ENCODE measurements at places on chromosomes 4 and X. TPM values are rescaled to one million over a fixed set of nuclear protein-coding genes. Genes with fewer than 3 reads are reported as not detected.
A peak's percentile ranks its signal among the peaks of the same experiment; 100 is the strongest.

- no peak for ATAC-seq
Observed at GRCh38 chrX:151780621-151781020, 46.1 kb downstream of the CNGA2 start.

DNA sequence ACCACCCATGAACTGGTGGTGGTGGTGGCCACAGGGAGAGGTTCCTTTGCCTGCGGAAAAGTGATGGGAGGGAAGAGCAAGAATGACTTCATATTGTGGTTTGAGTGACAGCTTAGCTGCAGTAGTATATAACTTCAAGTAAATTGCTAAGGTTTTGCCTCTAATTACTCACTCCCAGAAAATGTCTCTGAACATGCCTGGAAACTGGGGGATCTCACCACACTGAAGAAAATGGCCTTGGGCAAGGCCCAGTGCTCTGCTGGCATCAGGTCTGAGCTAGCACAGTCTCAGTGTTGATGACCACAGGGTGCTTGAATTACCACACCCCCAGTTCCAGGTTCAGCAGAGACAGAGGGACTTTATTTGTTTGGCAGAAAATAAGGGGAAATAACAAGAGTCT lies 2085.4 kb downstream of the ARAP2 start:
- no peak for ATAC-seq

DNA sequence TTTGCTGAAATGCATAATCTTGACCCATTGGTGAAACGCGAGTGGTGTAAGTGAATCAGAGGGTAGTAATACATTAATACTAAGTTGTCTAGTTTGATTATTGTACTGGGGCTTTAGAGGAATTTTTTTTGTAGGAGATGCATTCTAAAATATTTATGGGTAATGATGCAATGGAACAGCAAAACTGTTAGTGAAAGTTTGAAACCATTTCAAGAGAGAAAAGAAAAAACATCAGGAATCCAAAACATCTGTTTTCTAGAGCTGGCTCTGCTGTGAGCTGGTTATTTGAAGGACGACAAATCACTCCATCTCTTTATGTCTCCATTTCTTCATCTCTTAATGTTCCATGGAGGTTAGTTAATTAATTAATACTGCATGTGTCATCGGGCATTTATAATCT lies 351.9 kb upstream of the FAT1 start:
- no peak for ATAC-seq

GRCh38 chr4:57162499-57163019 lies 52.4 kb upstream of the IGFBP7 start:
- ATAC-seq: no peak

DNA sequence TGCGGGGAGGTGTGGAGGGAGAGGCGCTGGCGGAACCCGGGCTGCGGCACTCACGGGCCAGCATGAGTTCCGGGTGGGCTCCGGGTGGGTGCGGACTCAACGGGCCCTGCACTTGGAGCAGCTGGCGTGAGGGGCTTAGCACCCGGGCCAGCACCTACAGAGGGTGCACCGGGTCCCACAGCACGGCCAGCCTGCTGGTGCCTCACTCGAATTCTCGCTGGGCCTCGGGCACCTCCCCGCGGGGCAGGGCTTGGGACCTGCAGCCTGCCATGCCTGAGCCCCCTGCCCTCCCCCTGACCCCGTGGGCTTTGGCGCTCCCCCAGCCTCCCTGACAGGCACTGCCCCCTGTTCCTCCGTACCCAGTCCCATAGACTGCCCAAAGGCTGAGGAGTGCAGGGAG lies 10.8 kb upstream of the CAMK2D start:
- peak; percentile 34 for ATAC-seq

DNA sequence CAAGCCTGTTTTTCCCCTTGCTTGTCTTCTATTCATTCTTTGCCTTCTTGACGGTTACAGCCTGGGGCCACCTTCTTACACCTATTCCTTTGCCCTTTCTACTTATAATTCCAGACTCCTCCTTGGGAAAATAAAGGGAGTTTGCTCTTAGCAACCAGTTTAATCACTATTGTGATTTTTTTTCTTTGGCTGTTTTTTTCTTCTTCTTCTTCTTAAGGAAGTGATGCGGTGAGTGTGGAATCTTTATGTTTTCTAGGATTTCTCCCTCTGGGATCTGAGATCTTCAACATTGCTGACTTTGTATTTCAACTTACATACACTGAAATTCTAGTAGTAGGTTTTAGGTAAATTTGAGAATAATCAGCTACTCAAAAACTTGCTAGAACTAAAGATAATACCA lies 1.1 kb upstream of the KLHL13 start:
- ATAC-seq: no peak

GRCh38 chrX:106042296-106042695 lies 3.8 kb upstream of the SERPINA7 start:
- no peak for ATAC-seq

- ATAC-seq: peak; percentile 98
Observed at GRCh38 chr4:13907255-13907751, 279.8 kb upstream of the BOD1L1 start.

DNA sequence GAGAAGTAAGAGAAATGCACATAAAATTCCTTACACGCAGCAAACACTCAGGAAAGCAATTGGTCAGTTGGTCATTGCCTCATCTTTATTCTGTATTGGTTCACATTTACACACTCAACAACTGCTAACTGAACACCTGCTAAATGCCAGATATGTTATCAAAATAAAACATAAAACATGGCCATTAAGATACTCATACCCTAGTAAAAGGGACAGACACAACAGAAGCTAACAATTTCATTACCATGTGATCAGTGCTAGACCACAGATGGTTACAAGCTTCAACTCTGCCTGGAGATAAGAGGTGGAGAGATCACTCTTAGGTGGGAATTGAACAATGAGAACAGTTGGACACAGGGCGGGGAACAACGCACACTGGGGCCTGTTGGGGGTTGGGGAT lies 26.2 kb downstream of the TEC start:
- no peak for ATAC-seq

GRCh38 chr4:40367451-40367850 lies 32.3 kb downstream of the CHRNA9 start:
- ATAC-seq: no peak

DNA sequence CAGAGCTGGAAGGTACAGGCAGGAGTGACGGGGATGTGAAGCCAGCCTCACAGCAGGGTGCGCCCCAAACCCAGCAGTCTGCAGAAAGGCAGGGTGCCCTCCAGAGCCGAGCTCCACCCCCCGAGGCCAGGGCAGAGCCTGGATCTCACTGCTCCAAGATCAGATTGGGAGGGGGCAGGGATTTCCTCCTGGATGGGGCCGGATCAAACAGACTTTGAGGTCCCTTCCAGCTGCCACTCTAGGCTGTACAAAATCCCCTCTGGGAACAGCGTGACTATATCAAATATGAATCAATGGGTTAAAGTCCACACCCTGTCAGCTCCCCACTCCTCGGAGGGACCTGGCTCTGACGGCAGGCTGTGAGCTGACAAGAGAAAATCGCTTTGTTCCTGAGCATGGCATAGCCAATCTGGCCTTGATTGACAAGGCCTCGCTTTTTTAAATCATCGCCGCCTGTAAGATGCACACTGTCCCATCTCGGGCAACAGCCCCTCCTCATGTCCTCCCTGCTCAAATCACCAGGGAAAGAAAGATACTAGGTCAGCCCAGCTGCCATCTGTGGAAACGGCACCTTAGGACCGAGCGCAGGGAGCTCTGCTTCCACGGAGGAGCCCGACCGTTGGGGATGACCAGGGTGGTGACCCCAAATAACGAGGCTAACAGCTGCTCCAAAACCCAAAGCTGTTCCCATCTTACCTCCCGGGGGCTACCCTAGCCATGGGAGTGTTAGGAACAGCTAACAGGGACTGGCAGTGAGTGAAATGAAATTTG lies 39.9 kb downstream of the PSAPL1 start:
- peak; percentile 21 for ATAC-seq

DNA sequence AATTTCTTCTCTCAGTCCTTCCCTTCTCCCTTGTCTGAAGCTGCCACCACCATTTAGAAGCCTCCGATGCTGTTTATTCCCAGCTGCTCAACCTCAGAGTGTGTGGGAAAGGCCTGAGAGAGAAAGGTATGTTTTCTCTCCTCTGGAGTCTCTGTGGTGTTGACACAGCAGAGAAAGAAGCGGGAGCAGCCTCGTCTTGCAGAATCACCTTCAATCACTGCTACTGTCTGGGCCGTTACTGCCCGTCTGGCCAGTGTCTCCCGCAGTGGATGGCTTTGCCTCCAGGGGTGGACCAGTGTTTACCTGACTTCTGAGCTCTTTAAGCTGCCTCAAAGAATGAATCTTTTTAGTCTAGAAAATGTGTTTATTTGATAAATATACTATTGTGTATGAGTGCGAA lies 148.9 kb upstream of the FAM47C start:
- no peak for ATAC-seq

GRCh38 chrX:130093271-130093670 lies 17.0 kb downstream of the ELF4 start:
- ATAC-seq: no peak

GRCh38 chr4:89296399-89296798 lies 11.2 kb downstream of the GPRIN3 start:
- ATAC-seq: no peak

DNA sequence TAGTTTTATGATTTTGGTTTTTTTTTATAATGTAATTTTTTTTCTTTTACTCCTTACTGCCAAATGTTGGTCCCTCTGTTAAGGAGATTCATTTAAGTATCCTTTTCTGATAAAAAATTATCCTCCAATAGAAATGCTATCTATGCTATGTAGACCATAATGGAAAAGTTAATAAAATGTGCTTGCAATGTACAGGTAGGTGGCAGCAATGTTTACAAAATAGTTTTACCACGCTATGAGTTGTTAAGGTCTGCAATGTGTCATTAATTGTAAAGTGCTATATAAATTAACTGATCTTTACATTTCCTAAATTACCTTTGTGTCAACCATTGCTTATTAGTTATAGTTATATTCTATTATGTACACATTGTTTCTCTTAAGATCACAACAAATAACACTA lies 3.8 kb upstream of the CENPC start:
- ATAC-seq: no peak

- no peak for ATAC-seq
Observed at GRCh38 chr4:7186516-7187167, 5.7 kb upstream of the SORCS2 start.

DNA sequence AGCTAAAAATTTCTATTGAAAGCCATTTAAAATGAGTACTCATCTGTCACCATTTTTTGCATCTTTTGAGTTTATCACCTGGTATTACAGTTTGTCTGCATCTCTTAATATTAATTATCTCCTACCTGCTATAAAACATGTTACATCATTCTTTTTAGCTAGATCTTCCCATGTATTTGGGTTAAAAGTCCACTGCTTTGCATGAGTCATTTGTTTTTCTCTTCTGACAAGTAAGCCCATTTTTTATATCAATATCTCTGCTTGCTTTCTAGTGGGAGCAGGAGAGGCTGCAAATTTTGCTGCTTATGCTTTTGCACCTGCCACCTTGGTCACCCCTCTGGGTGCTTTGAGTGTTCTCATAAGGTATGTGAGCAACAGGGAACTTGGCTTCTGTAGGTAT lies 16.1 kb downstream of the NIPAL1 start:
- no peak for ATAC-seq

DNA sequence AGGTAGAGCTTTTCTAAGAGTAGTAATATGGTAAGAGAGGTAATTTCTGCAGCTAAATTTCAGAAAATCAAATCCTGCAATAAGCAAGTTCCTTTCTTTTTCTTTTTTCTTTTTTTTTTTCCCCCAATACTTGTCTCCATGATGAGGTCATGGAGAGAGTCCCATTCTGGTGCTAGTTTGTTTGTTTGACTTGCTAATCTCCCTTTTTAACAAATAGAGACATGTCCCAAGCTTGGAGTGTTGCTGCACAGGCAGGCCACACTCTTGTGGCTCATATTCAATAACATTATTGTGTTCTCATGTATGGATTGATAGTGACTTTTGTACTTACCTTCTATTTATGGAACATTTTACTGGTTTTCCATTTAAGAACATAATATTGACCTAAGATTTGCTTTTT lies 25.5 kb downstream of the PTPN13 start:
- no peak for ATAC-seq

- no peak for ATAC-seq
Observed at GRCh38 chr4:117370944-117371668, 285.7 kb upstream of the TRAM1L1 start.

DNA sequence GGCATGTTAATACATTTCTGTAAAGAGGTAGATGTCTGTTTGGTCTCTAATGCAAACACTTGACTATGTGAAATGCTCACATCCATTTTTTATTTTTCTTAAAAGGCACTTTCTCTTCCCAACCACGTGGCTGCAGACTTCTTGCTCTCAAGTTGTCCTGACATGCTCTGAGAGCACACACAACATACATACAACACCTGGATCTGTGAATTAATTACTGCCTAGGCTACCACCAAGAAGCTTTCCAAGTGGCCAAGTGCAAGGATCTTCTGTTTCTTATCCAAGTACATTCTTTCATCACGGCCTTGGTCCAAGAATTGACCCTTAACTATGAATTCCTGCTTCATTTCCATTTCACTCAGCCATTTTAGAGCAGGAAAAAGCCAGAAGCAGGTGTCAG lies 110.8 kb downstream of the SPRY1 start:
- no peak for ATAC-seq

GRCh38 chrX:39008549-39008948 lies 207.3 kb downstream of the MID1IP1 start:
- no peak for ATAC-seq

- ATAC-seq: no peak
Observed at GRCh38 chrX:94493405-94493804, 819.4 kb downstream of the FAM133A start.

GRCh38 chrX:30910124-30910860 lies 21.2 kb upstream of the TAB3 start:
- no peak for ATAC-seq

Gene TMEM31
- total RNA-seq: not detected

Gene GDPD2
- total RNA-seq: 0.96 TPM

Gene ZNF827
- 4.9 TPM for total RNA-seq

Gene EPGN
- total RNA-seq: 170 TPM

Gene EOLA1
- 14.6 TPM for total RNA-seq

Gene PNMA6A
- 0.12 TPM for total RNA-seq

Gene MAPK10
- total RNA-seq: 4.3 TPM

Gene TKTL1
- total RNA-seq: not detected

Gene EDA2R
- total RNA-seq: 0.72 TPM

Gene VCX3B
- not detected for total RNA-seq

Gene NDP
- not detected for total RNA-seq

Gene SSX2B
- total RNA-seq: not detected

Gene NR3C2
- total RNA-seq: 1.1 TPM

Gene CCNA2
- total RNA-seq: 22.1 TPM

Gene PCDH18
- 2.8 TPM for total RNA-seq

Gene MGAT4D
- not detected for total RNA-seq

Gene SNCA
- total RNA-seq: 6.5 TPM

Gene FAM133A
- total RNA-seq: not detected

Gene PARM1
- total RNA-seq: 1.8 TPM

Gene HMX1
- total RNA-seq: not detected

Gene ADGRL3
- 4.1 TPM for total RNA-seq

Gene SPANXA1
- not detected for total RNA-seq
